Mesenchymal stem cell (in vitro differentiated cells and primary cell): ENCODE measurements at places on chromosomes 11 and 22.

GRCh38 chr11:109733245-109733644, 311.3 kb downstream of the C11orf87 start:
- H3K4me3 ChIP-seq = no peak overlapping the region
- H3K27ac ChIP-seq = no peak overlapping the region
- DNase-seq = no peak
- no peaks in the 10 kb centered on the region for H3K4me1 ChIP-seq
- no peaks in the 10 kb centered on the region for H3K36me3 ChIP-seq

DNA sequence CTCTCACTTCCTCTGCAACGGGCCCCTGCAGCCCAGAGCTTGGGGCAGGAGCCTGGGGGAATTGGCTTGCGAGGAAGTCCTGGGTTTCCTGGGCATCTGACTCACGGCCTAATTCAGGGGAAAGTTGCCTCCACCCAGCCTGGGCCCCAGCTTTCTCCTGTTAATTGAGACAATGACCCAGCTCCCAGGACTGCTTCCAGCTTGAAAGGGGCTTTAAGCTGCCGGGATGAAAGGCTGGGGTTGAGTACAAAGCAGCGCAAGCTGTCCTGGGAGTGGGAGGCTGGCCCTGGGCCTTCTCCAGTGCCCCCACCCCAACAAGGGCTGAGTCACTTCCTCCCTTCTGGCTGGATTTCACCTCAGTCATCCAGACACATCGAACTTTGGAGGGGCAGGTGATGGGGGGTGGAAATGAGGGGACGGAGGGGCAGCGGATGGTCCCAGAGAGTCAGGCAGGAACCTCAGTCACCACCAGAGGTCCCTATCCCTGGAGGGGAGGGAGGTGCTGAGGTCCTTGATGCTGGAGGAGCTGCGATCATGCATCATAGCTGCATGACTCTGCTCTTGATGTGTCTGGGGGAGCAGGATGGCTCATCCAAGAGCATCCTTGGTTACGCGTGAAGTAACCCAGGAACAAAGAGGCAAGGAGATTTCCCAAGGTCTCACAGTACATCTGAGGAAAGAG, 30.1 kb upstream of the OAF start:
- peaks cover 23% of the 10 kb centered on the region for H3K27me3 ChIP-seq
- DNase-seq = peak; percentile 56
- no peak overlapping the region for H3K4me3 ChIP-seq

- peak; percentile 93 for DNase-seq
- peak overlapping the region; percentile 79 for H3K27ac ChIP-seq
- peaks cover 6% of the 10 kb centered on the region for H3K27me3 ChIP-seq
- no peak overlapping the region for H3K4me3 ChIP-seq
Observed at GRCh38 chr11:2912498-2912897, 16.7 kb downstream of the PHLDA2 start.

DNA sequence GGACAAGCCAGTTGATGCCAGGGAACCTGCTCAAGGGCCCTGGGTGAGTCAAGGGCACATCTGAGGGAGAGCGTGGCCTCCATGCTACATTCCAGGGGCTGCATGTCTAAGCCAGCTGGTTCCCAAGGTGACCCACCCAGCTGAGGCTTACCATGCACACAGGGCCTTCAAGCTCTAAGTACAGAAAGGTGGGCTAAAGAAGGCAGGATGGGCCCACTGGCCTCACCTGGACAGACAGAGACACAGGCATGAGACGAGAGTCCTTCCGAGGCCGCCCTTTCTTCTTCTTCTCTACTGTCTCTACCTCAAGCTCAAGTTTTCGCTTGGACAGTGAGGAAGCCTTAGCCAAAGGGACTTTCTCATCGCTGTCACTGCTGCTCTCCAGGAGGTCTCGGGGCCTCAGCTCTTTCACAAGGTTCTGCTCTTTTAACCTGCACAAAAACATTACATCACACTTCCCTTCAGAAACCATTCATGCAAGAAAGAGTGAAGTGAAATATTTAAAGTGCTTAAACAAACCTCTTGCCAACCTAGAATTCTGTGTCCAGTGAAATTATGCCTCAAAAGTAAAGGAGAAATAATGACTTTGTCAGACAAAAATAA, 69.9 kb downstream of the HIRA start:
- DNase-seq = no peak
- no peak overlapping the region for H3K4me3 ChIP-seq
- H3K4me1 ChIP-seq = peaks cover 9% of the 10 kb centered on the region

DNA sequence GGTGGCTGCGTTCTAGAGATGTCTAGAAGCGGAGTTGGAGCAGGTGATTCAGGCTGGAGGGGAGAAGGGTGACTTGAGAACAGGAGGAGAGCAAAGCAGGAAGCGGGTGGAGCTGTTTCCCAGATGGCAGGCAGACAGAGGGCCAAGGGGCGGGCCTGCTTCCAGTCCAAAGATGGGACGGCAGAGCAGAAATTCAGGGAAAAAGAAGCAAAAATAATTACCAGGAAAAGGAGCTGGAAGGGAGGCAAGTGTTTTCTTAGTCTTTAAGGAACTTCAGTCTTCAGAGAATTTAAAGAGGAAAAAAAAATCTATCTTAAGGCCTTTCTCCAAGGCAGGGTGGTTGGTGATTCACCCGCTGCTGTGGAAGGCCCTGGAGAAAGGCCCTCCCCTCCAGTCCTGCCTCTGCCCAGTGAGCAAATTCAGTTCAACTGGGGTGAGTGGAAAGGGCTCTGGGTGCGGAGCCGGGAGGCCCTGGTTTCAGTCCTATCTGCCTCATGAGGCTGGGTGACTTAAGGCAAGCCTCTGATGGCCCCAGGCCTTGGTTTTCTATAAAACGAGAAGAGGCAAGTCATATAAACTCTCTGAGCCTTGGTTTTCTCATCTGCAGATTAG, 4.5 kb upstream of the CREB3L1 start:
- peaks cover 29% of the 10 kb centered on the region for H3K4me1 ChIP-seq
- no peak overlapping the region for H3K4me3 ChIP-seq
- H3K27ac ChIP-seq = peak overlapping the region; percentile 31
- no peaks in the 10 kb centered on the region for H3K36me3 ChIP-seq
- H3K27me3 ChIP-seq = no peaks in the 10 kb centered on the region
- peak; percentile 65 for DNase-seq

GRCh38 chr11:61353131-61354067, 8.3 kb downstream of the CYB561A3 start:
- no peaks in the 10 kb centered on the region for H3K27me3 ChIP-seq
- H3K4me3 ChIP-seq = no peak overlapping the region
- no peaks in the 10 kb centered on the region for H3K4me1 ChIP-seq
- H3K27ac ChIP-seq = no peak overlapping the region
- H3K36me3 ChIP-seq = peaks cover 84% of the 10 kb centered on the region
- no peak for DNase-seq

DNA sequence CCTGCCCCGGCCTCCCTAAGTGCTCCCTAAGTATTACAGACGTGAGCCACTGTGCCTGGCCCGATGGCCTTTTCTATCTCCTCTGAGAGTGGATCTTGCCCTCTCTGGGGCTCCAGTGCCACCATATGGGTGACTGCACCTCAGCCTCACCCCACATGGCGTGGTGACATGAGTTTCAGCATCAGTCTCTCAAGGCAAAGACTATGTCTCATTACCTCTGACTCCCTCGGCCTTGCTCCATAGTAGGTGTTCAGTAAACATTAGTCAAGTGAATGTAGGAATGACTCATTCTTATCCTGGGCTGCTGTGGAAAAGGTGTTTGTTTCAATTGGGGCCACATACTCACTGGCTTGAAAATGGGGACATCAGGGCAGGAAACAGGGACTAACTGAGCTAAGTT, 168.8 kb downstream of the GRIK4 start:
- peaks cover 43% of the 10 kb centered on the region for H3K27me3 ChIP-seq
- H3K36me3 ChIP-seq = no peaks in the 10 kb centered on the region
- no peak overlapping the region for H3K4me3 ChIP-seq
- DNase-seq = no peak
